ENCODE measurements at places on chromosomes 13 and 19.

- no peak for DNase-seq
These were observed 583.9 kb upstream of the SLITRK6 start for GRCh38 chr13:86383151-86383550.

DNA sequence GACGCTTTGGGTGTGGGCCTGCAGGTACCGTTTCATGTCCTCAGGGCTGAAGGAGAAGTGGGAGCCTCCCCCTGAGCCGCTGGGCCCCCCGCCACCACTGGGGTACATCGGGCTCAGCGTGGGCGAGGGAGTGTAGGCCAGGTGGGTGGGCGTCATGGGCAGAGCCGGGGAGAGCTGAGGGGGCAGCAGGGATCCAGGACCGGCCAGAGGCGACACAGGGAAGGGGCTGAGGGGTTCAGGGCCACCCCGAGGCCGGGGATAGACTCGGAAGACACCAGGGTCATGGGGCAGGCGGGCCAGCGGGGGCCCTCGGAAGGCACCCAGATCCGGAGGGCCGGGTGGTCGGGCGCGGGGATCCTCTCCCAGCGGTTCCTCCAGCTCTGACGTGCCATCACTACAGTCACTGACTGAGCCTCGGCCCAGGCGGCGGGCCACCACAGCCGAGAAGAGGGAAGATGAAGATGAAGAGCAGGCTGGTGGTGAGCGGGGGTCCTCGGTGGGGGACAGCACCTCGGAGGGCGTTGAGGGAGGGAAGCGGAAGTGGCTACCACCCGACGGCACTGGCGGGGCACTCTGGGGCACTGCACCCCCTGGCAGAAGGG lies 5.7 kb downstream of the ERF start:
- no peak for DNase-seq

DNA sequence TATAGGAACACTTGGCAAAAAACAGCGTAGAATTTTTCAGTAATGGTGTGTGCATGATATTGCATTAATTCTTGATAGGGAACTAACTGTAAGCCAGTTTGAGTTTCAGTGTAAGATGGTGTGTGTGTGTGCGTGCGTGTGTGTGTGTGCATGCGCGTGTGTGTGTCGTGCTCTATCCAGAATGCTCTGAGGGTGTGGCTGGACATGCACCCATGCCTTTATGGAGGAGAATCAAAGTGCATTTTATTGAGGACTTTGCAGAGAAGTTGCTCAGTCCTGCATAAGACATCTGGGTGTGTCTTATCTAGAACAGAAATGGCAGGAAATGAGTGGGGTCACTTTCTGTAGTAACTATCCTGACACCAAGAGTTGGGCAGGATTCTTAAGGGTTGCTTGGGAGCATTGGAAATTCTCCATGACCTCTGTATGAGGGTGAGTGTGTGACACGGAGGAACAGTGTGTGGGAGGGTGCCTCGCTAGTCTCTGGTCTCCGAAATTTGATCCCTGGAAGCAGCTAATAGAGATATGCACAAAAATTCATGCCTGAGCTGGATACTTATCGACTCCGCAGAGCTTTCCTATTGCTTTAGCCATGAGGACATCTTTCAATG lies 252.2 kb downstream of the TSHZ3 start:
- DNase-seq: no peak

GRCh38 chr19:45253396-45254027 lies 2.4 kb downstream of the MARK4 start:
- no peak for DNase-seq

DNA sequence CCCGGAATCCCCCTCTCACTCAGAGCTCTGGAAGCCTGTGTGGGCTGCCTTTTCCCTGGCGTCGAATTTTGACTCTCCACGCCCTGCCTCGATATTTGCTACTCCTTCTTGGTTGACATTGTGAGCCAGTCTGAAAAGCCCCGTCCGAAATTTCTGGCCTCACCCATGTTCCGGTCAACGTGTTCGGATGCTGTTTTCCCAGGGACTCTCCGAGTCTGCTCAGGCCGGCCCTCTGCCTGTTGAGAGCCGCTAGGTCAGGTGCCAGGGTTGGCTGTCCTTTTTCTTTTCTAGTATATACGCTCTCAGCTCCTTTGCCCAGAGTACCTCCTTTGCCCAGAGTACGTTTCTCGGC lies 6.8 kb upstream of the DGKH start:
- DNase-seq: no peak

DNA sequence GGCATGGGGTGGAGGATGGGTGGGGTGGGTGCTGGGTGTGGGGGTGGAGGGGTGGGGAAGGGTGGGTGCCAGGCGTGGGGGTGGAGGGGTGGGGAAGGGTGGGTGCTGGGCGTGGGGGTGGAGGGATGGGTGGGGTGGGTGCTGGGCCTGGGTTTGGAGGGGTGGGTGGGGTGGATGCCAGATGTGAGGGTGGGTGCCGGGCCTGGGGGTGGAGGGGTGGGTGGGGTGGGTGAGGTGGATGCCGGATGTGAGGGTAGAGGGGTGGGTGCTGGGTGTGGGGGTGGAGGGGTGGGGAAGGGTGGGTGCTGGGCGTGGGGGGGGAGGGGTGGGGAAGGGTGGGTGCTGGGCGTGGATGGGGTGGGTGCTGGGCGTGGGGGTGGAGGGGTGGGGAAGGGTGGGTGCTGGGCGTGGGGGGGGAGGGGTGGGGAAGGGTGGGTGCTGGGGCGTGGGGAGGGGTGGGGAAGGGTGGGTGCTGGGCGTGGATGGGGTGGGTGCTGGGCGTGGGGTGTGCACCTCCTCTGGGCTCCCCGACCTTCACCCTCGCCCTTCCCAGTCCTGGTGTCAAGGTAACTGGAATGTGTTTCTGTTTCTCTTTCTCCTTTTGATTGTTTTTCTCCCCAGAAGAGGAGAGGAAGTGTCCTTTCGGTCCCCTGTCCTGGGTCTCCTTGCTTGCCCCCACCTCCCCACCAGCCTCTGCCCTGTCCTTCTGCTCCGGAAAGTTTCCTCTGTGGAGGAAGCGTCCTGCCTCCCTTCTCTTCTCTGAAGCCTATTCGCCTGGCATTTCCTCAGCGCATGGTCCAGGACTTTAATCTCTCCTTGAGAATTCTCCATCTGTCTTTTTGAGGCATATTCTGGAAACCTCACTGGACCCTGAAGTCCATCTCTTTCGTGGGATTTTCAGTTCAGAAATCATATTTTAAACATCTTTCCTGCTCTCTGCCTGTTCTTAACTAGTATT lies 22.9 kb upstream of the CFAP97D2 start:
- DNase-seq: no peak

DNA sequence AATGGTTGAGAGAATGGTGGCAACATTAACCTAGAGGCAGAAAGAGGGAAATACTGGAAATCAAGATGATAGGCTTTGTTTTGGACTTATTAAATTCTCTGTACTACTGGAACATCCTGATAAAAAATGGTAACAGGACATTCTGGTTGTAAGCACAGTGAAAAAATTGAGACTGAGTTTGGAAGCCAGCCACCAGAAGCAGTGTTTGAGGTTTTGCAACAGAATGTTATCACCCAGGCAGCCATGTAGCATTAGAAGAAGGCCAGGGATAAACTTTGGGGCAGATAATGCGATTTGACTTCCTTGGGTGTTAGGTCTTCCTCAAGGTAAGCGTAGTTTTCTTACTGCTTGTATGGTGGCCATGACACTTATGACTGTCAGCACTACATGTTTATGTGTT lies 307.4 kb downstream of the ATP8A2 start:
- no peak for DNase-seq

DNA sequence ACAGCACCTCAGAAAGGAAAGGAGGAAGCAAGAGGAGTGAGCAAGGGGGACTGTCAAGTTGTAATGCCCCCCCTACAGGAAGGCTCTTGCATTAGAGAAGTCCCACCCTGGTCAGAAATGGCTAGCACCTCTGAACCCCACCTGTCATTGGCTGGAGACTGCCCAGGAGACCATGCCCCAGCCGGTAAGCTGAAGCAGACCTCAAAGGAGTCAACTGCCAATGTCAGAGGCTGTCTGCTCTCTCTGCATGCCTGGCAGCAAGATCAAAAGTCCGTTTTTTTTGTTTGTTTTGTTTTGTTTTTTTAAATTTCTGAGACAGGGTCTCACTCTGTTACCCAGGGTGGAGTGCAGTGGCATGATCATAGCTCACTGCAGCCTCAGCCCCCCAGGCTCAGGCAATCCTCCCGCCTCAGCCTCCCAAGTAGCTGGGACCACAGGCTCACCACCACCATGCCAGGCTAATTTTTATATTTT lies 8.1 kb upstream of the BCL3 start:
- no peak for DNase-seq

DNA sequence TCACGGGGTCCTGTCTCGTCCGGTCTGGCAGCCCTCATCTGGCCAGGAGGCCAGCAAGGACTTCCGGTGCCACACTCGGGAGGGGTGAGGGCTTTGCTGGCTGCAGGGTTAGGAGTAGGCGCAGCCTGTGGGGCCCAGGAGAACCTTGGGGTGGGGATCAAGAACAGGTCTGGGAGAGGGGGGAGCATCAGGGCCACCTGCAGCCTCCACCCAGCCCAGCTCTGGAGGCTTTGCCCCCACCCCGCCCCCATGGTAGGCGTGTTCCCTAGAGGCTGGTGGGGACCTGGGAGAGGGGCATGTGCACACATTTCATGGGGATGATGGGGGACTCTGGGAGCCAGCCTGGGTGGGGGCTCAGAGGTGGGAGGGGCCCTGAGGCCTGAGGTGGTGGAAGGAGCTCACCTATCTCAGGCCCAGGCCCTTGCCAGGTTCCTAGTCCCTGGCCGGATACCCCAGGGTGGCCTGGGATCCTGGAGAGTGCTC lies 23.3 kb downstream of the WTIP start:
- DNase-seq: no peak
